AML-193 (cell line): ENCODE measurements at places on chromosomes 7 and 10.
A peak's percentile ranks its signal among the peaks of the same experiment; 100 is the strongest.

DNA sequence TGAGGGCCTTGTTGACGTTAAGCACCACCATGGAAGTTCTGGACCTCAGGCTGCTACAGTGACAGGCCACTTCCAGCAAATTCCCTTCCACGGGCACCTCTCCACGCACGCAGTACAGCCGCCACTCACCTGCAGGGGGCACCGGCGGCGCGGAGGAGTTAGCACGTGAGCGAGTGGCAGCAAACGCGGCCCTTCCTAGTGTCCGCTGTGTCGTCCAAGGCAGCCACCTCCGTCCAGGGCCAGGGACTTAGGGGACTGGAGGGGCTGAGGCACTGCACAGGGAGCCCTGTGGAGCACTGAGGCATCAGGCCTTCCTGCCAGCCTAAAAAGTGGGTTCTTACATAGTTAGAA lies 164.4 kb downstream of the SVIL start:
- DNase-seq, result no peak

- DNase-seq, result no peak
Observed at GRCh38 chr7:102467581-102468477, 3.0 kb downstream of the LRWD1 start.

DNA sequence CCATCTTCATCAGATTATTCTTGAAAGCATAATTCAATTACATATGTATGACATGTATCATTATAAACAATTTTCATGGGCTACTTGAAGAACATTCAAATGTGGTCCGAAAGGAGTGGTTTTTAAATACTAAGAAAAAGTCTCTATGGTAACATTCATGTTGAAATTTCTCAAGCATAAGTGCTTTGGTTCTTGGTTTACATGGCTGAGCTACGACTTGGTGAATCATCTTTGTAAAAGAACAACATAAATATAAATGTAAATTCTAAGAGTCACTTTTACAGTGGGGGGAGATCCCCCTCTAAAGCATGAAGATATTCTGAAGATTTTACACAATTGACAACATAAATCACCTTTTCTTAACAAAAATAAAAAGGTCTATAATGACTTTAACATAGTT lies 118.6 kb downstream of the MAGI2 start:
- no peak for DNase-seq

DNA sequence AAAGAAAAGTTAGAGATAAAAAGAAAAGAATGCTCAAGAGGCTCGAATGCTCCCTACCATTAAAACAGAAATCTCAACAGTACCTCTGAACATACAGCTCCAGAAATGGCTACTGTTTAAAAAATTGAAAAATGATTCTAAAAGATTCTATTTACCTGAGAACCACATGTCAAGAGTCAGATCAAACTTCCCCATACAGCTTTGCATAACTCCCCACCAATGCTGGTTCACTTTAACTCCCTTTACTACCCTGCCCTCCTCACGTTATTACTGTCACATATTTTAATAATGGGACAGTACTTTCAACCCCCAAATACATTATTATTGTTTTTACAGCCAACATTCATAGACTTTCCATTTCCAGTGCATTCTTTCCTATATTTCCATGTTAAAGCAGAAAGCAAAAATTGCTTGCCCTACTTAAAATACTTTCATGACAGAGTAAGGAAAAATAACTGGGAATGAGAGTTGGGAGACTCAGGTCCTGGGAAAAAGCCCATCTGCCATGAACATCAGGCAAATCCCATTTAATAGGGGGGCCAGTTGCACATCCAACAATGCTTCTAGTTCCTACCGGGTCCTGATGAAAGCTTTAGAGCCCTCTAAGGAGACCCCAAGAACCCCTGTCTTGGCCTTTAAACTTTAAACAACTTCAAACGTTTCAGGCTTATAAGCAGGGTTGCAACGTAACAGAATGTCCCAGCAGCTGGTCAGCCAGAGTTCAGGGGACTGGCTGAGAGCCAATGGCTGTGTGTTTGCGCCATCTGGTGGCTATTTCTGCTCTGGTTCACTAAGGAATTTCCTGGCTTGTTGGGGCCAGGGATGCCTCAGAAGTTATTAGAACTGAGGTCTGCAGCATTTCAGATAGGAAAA lies 247.4 kb downstream of the ELMO1 start:
- peak; percentile 64 for DNase-seq

GRCh38 chr7:4270268-4270667 lies 411.8 kb upstream of the FOXK1 start:
- no peak for DNase-seq

DNA sequence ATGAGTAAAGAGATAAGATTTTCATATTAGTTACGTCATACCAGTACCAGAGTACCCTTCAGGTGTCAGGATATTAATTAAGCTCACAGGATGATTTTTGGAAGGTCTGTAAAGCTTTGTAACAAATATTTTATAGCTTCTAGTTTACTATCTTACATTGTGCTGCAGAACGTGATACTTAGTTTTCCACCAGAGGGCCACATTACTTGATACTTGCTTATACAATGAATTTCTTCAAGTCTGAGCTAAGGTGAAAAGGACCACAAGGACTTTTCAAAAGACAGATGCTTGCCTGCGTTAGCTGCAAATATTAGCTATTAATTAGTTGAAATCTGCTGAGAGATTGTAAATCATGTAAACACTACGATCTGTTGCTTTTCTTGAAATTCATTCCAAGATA lies 12.2 kb downstream of the FOXP2 start:
- peak; percentile 30 for DNase-seq

DNA sequence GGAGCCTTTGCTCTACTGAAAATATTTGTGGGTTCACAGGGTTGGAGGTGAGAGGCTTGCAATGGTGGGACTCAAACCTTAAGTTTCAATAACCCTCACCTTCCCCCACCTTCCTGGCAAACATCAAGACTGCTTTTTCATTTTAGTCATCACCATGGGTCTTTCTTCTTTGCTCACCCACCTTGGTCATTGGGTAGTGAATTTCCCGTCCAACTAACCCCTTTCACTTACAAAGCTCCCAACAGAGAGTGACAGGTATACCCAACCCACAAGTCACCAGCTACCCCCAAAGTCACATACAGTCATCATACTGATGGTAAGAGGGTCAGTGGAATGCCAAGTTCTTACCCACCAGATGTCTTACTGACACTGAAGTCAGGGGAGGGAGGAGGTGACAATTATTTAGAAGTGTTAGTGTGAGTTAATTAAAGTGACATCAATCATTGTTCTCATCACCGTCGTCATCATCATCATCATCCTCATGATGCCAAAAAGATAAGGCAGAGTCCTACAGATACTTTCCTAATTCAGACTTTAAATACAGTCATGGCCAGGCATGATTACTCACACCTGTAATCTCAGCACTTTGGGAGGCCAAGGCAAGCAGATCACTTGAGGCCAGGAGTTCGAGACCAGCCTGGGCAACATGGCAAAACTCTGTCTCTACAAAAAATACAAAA lies 49.0 kb downstream of the PIK3AP1 start:
- DNase-seq, result no peak

- no peak for DNase-seq
Observed at GRCh38 chr7:85634951-85635350, 448.1 kb upstream of the SEMA3D start.

DNA sequence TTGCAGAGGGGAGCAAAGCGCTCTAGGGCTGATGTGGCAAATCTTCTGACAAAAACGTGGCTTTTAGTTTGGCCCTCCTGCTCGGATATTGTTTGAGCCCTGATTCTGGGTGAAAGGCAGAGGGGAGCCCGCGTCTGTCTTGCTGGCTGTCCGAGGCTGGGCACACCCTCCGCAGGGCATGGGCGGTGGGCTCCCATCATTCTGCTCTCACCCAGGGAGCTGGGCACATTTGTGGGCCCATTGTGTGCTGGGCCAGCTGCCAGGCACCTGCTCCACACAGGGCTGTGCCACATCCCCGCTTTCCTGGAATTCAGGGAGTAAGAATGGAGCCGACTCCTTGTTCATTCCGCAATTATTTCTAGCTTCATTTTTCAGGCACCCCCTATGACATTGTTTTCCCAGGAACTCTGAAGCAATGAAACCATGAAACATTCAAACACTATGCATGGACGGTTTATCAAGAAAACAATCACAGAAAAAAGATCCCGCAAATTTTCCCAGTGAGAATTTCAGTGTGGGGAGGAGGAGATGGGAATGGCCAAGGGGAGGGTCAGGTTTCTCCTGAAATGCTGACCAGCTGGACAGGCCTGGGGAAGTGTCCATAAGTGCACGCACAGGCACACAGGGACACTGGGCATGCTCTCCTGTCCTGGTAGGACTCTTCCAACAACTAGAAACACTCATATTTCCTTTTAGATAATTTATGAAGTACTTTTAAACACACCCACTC lies 341.1 kb downstream of the CXCL12 start:
- DNase-seq, result no peak

- DNase-seq, result no peak
Observed at GRCh38 chr7:80957226-80957777, 38.5 kb upstream of the SEMA3C start.

GRCh38 chr7:5635461-5636445 lies 145.7 kb downstream of the RNF216 start:
- no peak for DNase-seq

GRCh38 chr10:13615650-13616300 lies 29.0 kb downstream of the PRPF18 start:
- DNase-seq, result no peak

GRCh38 chr10:111063471-111063870 lies 13.4 kb upstream of the ADRA2A start:
- DNase-seq, result no peak

GRCh38 chr10:24524314-24524713 lies 199.4 kb downstream of the ARHGAP21 start:
- DNase-seq, result no peak

- no peak for DNase-seq
Observed at GRCh38 chr10:29541422-29542210, 93.2 kb downstream of the SVIL start.

DNA sequence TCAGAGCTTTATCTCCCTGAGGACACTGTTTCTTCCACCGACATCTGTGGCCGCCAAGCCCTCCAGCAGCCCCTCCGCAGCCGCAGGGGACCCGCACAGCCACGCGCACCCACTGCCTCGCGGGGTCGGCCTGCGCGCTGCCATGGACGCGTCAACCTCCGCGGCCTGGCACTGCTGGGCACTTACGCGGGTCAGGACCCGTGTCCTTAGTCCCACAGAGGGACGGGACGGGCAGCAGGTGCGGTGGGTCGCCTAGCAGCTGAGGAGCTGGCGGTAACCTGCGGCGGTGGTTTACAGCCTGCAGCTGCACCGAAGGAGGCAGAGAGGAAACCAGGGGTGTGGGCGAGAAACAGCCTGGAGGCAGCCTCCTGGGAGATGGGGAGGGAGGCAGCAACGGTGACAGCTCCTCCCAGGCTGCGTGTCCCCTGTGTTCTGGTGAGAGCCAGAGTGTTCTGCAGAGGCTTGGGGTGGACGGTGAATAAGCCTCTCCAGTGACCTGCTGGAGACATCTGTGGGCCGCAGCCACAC lies 61.3 kb downstream of the SEC61G start:
- DNase-seq, result no peak

DNA sequence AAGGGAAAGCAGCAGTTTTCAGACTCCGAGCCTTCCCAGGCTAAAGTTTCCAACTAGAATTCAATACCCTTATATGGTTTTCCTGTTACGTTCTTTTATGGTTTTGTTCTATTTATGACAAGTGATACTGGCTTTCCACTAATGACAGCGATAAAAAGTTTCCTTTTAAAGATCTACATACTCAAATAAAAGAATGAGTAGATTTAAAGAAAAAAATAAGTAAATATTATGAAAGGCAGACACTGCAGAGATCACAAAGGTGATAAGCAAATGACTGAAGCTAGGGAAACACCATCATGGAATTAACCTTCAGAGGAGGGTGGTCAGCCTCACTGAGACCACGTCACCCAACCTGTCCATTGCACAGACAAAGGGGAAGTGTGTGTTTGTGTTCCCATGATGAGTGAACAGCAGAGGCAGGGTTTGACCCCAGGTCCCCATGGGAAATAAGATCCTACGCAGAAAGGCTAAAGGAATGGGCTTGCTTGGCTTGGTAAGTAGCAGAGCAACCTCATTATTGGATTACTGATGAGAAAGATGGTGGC lies 4.0 kb downstream of the VSIR start:
- peak; percentile 14 for DNase-seq

- peak; percentile 92 for DNase-seq
Observed at GRCh38 chr10:112389271-112389822, 15.4 kb downstream of the ACSL5 start.

- DNase-seq, result no peak
Observed at GRCh38 chr10:55274367-55274766, 473.3 kb upstream of the PCDH15 start.

- DNase-seq, result no peak
Observed at GRCh38 chr10:44316187-44316921, 68.5 kb downstream of the CXCL12 start.

- no peak for DNase-seq
Observed at GRCh38 chr7:140417456-140418155, 13.7 kb downstream of the RAB19 start.
